ENCODE measurements at places on chromosomes 2 and 18.
A peak's percentile ranks its signal among the peaks of the same experiment; 100 is the strongest.

DNA sequence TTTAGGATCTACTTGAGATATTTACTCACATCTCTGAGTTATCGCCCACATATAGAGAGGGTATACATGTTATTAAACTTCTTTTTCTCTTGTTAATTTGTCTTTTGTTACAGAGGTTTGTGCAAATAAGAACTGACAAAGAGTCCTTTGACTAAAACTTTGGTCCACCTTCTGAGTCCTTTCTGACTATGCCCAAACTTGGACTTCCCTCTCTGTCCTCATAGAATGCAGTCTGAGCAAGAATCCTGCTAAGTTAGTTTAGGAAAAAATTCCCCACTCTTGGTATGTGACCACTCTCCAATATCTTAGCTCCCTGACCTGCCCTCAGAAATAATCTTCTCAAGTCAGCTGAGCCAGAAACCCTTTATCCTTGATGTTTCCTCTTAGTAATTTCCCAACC, 257.5 kb upstream of the REG3G start:
- no peak for DNase-seq

DNA sequence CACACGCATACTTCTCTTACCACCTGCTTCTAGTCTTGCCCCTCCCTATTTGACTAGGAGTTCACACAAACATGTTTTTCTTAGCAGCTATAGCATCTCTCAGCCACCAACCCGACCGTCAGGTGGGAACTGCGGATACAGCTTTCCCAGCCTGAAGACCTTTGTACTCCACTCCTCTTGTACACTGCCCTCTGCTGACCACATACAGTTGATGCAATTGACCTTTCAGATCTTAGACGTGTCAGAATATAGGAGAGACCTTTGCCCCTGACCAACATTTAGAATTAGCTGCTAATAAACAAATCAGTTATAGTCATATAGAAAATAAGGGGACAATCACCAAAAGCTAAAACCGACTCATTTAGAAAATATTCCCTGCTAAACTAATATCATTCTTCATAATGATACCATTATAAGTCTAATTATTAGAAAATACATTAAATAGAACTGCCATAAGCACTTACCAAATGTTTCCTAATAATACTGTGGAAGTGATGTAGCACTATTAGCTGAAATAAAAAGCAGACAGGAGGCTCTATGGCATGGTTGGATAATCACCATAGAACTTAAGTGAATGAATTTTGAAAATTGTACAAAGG, 208.4 kb downstream of the RAD51AP2 start:
- DNase-seq, result peak; percentile 69

GRCh38 chr2:107128381-107128780, 242.4 kb upstream of the ST6GAL2 start:
- DNase-seq, result no peak

DNA sequence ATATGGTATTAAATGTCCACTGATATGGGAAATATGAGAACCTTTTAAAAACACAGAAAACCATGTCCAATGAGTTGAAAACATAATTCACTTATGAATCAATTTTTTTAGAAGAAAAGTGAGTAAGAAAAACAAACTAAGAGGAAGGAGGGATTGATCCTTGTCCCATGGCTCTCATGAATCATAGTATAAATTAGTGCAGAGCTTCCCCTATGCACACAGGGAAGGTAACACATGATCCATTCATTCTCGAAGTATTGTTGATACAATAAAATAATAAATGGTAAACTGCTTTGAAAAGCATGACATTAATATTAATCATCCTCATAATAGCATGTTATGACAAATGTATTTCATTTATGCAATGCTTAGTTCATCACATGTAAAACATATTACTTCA, 872.0 kb upstream of the CNTNAP5 start:
- no peak for DNase-seq

DNA sequence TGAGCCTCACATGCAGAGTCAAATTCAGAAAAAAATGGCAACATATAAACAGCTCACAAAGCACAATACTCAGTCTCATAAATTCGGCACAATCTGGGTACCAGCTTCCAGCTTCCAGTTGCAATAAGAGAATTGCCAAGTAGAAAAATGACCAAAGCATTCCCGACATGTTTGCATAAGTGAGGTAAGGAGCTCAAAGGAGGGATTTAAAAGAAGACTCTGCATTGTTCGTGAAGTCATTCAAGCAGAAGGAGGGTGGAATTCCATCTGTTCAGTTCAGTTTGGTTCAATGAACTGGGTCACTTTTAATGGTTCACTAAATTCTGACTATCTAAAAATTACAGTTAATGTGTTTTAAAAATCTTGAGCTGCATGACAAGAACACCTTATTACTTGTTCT, 106.7 kb upstream of the KLHL14 start:
- DNase-seq, result no peak

DNA sequence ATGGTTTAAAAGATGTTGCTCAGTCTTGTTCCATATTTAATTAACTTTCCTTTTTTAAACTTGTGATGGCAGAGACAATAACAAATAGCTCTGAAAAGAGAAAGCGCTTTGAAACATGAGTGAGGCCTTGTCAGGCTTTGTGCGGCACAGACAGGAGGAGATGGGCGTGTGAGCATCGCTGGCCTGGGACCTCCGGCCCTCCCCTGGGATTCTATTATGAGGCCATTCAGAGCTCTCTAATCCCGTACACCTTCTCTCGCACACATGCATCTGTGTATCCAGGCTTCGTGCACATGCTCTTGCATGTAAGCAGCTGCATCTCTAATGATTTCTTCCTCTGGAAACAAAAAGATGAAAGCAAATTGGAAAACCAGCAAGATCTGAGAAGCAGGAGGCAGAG, 313.7 kb downstream of the ZNF521 start:
- DNase-seq, result no peak

GRCh38 chr2:40488101-40488601, 36.3 kb upstream of the SLC8A1 start:
- DNase-seq, result no peak

- DNase-seq, result peak; percentile 10
Measured at GRCh38 chr2:227939271-227940027, 68.0 kb downstream of the DAW1 start.

- DNase-seq, result no peak
Measured at GRCh38 chr2:55213822-55214221, 18.3 kb downstream of the CLHC1 start.

GRCh38 chr2:83531206-83531826, 927.8 kb downstream of the SUCLG1 start:
- no peak for DNase-seq

DNA sequence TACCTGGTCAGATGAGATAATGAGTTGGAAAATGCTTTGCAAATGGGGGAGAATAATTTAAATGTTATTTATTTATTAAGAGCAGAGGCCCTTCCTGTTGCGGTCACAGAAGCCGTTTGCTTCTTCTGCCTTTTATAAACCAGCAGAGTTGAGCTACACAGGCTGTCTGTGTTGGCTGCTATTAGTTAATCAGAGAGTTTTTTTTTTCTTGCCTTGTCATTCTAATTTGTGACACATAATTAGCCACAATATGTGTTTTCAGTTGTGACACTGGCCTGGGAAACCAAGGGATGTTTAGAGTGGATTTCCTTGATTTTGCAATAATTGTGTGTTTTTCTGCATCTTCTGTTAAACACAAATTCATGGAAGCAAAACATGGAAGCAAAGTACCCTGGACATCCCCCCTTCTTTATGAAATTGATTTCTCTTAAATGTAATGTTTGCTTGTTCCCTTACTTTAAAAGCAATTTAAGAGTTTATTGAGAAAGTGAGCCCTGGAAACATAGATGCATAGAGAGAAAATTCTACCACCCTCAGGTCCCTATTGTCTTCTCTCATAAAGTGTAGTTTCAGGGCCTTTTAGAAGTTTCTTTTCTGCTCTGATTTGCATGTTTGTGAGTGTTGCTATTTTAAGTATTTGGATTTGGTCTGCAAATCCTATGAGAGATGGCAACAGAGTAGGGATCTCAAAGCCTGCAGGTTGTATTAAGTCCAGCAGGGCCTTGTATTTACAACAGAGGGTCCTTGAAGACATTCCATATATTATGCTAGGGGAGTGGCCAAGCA, 22.8 kb upstream of the IL37 start:
- DNase-seq, result peak; percentile 22

- DNase-seq, result peak; percentile 27
Measured at GRCh38 chr18:50472941-50473340, 86.9 kb upstream of the MAPK4 start.

GRCh38 chr2:201308914-201309313, 48.2 kb downstream of the FLACC1 start:
- DNase-seq, result no peak

DNA sequence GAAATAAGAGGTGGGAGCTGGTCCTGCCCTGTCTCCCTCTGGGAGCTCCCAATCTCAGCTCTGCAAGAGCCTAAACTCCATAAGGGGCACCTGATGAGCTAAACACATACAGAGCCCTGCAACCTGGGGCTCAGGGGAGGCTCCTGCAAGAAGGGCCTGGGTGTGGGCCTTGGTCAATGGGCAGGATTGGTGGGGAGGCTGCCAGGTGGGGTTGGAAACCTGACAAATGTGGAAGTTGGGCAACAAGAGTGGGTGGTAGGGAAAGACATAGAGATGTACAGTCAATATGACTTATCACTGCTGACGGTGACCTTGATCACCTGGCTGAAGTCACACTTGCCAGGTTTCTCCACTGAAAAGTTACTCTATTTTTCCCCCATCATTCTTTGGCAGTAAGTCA, 209.9 kb downstream of the TTC32 start:
- no peak for DNase-seq

DNA sequence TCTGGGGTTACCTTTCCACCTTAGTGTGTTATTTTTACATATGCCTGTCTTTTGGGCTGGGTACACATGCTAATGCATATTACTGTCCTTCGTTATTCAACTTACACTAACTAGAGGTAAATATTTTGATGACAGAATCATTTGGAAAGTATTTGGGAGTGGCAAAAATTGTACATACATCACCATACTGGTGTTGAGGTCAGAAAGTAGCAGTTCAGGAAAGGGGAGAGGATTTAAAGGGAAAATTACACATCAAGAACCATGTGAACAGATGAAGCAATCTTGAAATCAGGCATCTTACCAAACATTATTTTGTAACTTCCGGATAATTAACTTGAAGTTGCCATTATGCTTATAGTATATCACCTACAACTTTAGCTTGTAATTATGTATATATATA, 379.7 kb downstream of the RND3 start:
- DNase-seq, result no peak

GRCh38 chr18:56286775-56287325, 351.5 kb downstream of the TXNL1 start:
- DNase-seq, result no peak

DNA sequence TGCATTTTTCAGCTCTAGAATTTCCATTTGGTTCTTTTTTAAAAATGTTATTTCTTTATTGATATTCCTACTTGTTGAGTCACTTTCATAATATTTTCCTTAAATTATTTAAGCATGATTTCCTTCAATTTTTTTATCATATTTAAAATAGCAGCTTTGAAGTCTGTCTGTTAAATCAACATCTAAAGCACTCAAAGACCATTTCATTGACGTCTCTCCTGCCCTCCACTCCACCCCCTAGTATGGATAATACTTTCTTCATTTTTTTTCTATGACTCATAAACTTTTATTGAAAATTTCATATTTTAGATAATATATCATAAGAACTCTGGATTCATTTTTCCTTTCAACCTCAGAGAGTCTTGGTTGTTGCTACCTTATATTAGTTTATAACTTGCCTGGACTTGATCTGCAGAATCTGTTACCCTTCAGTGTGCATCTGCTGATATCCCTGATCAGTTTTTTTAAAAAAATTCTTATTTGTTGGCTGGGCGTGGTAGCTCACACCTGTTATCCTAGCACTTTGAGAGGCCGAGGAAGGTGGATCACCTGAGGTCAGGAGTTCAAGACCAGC, 59.0 kb upstream of the ZNF396 start:
- DNase-seq, result no peak

DNA sequence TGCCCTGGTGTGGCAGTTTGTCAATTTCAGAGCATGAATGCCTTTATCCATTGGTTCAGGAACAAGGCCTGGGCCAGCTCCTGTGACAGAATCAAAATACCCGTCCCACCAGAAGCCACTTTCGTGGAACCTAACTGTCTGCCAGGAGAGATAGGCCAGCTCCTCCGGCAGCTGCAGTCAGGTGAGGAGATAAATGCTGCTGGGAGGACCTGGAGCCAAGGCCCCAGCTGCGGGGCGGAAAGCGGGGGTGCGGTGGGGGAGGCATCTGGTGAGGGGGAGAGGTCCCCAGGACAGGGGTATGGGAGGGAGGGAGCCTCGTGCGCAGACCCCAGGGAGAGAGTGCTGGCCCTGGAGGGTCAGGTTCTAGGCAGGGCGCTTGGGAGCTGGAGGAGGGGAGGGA, 4.4 kb upstream of the ASB1 start:
- peak; percentile 93 for DNase-seq

GRCh38 chr2:86441392-86441881, 266 bp downstream of the KDM3A start:
- DNase-seq, result peak; percentile 18

DNA sequence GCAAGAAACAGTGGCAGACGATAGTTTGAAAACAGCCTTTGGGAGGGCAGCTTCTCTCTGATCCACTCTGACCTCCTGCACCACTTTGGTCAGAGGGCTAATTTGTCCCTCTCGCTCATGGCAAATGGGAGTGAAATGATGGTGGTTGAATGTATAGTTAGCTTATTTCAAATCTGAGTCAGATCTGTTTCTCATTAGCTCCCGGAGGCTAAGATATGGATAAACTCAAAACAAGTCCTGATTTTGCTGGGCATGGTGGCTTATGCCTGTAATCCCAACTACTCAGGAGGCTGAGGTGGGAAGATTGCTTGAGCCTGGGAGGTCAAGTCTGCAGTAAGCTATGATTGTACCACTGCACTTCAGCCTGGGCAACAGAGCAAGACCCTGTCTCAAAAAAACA, 145.0 kb downstream of the ALK start:
- DNase-seq, result no peak

DNA sequence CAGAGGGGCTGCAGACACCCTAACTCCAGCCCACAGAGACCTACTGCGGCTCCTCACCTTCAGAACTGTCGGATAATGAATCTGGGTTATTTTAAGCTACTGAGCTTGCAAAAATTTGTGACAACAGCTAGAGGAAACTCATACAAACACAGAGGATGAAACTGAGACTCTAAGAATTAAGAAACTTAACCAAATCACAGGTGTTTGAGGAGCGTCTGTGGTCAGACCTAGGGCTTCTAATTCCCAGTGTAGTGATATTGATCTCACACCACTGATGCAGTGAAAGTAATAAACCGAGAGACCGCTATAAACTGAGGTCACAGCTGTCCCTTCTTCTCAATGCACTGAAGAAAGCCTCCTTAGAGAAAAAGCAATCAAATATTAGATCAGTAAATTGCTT, 110.1 kb downstream of the RGPD3 start:
- no peak for DNase-seq

- DNase-seq, result no peak
Measured at GRCh38 chr18:37272226-37272625, 293.4 kb downstream of the CELF4 start.

- no peak for DNase-seq
Measured at GRCh38 chr2:64295326-64296139, 151.3 kb upstream of the PELI1 start.
